ENCODE measurements at places on chromosomes 12 and 14.

GRCh38 chr14:84065811-84066210 lies 1464.1 kb upstream of the FLRT2 start:
- DNase-seq, result no peak

DNA sequence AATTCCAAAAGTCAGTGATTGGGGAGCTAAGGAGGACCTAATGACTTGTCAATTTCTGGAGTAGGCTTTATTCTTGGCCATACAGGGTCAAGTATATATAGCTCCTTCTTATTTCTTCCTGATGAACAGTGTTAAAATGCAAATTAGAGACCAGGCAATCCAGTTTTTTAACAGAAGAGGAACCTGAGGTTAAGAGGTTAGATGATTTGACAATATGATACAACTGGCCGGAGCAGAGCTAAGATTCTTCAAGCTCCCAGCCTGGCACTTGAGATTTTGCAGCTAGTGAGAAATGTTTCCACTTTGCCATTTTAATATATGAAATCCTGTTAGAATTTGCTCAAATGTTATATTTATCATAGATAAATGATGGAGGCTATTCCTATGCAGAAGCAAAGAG lies 204.0 kb downstream of the SSPN start:
- DNase-seq, result no peak

DNA sequence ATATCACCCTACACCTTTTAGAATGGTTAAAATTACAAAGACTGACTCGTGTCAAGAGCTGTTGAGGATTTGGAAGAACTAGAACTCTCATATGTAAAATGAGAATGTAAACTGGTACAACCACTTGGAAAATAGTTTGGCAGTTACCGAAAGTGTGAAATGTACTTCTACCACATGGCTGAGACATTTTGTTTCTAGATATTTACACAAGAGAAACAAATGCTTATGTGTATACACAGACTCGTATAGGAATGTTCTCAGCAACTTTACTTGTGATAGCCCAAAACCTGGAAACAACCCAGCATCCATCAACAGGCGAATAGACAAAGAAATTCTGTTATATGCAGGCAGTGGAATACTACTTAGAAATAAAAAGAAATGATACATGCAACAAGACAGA lies 103.0 kb downstream of the BRMS1L start:
- DNase-seq, result no peak

- no peak for DNase-seq
Observed at GRCh38 chr12:95694136-95694535, 96.4 kb downstream of the NTN4 start.

- no peak for DNase-seq
Observed at GRCh38 chr12:27190761-27191160, 53.3 kb upstream of the STK38L start.

- no peak for DNase-seq
Observed at GRCh38 chr12:81005606-81006005, 67.9 kb upstream of the LIN7A start.

DNA sequence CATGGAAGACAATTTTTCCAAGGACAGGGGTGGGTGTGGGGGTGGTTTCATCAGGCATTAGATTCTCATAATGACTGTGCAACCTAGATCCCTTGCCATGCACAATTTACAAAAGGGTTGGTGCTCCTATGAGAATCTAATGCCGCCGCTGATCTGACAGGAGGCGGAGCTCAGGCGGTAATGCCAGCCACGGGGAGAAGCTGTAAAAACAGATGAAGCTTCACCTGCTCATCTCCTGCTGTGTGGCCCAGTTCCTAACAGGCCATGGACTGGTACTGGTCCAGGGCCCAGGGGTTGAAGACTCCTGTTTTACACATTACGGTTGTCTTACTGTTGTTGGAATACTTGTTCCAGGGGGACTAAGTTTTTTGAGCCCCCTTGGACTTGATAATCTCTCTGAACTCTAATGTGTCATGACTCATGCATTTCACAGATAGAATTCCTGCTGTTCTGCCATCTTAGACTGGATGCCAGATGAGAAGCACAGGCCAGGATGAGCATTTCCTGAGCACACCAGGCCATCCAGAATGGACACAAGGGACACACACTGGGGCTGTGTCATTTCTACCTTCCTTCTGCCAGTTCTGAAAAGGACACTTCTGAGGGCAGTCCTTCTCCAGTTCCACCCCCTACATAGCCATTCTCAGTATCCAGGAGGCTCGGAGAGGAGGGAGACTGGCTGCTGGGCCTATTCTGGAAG lies 5.8 kb downstream of the PLEKHD1 start:
- DNase-seq, result no peak

DNA sequence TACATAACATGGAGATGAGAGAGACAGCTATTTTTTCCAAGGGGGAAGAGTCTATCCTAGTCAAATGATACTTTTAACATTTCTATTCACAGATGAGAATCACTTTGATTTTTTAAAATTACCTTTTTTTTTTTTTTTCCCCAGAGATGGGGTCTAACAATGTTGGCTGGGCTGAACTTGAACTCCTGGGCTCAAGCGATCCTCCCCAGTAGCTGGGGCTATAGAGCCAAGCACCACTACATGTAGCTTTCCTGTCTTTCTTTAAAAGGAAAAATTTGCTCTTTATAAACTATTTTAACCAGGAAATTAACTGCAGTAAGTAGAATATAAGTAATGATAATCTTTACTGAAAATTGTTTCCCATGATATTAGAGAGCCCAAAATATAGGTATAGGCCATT lies 3.3 kb downstream of the PRICKLE1 start:
- no peak for DNase-seq

GRCh38 chr12:78835493-78835892 lies 29.1 kb upstream of the SYT1 start:
- DNase-seq, result no peak

- no peak for DNase-seq
Observed at GRCh38 chr12:53644133-53644532, 18.0 kb upstream of the ATF7 start.

GRCh38 chr12:80118565-80119324 lies 19.4 kb downstream of the OTOGL start:
- no peak for DNase-seq

- DNase-seq, result no peak
Observed at GRCh38 chr14:73810478-73811163, 41.0 kb upstream of the PTGR2 start.

DNA sequence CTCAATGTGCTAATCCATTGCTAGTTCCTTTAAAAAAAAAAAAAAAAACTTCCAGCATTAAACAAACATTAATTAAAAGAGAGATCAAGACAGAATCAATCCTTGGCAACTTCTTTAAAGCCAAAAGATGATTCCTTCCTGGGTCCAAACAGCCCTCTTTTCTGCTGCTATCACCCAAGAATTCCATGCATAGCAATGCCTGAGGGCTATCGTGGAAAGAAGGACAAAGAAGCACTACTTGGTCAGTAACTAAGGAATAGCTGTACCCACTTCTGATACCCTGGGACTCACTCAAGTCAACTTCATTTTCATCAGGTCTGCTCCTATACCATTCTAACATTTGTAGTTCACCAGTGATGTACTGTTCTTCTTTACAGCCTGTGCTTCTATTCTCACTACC lies 51.8 kb downstream of the SLC38A2 start:
- DNase-seq, result no peak

DNA sequence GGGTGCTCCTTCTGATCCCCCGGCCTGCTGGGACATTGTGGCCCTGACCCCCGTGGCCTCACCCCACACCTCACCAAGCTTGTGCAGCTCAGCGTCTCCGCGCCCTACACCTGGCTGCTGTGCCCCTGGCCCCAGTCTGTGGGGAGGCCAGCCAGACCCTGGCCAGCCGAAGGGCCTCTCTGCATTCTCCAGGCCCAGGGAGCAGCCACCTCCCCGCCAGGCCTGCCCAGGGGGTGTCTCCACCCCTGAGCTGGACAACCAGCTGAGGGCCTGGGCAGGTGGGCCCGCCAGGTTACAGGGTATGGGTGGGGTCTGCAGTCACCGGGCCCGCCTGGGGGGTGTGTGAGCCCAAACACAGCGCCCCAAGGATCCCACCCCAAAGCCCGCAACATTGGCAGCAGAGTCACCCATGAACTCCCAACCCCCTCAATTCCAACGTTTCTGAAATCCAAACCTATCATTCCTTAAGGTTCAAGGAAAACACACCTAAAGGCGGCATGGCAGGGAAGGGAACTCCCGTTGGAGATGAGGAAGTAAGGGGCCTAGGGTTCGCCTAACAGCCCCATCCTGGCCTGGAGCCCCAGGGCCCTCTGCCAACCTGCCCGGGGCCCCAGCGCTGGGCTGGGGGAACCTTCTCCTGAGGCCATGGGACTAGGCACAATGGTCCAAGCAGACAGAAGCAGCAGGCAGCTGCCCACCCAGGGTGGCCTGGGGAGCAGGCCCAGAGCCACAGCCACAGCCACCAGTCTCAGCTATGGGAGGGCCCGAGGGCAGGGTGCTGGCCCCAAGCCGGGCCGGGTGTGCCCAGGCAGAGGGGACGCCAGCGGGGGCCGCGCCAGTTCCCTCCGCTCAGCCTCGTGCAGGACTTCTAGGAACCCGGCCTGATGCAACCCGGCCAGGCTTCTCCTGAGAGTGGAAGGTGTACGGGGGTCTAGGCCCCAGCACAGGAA lies 8.5 kb downstream of the AKT1 start:
- no peak for DNase-seq

DNA sequence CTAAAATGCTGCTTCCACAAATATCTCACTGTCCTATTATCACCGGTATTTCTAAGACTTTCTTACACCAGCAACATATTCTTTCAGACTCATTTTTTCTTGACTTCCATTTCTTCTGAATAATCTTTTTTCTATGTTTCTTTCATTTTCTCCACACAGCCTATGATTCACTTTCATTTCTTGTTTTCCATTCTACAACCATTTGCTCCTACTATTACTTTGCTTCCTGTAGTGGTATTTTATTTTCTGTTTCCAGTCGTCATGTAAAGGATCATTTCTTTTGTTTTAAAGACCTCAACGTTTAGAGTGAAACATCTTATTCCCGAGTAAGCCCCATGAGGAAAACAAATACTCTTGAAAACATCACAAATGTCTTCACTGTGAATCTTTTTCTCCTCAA lies 182.2 kb upstream of the MDGA2 start:
- DNase-seq, result no peak

GRCh38 chr12:8958066-8958465 lies 8.6 kb upstream of the M6PR start:
- DNase-seq, result no peak

- no peak for DNase-seq
Observed at GRCh38 chr12:104866291-104866690, 91.8 kb downstream of the SLC41A2 start.

GRCh38 chr12:49349266-49349665 lies 2.6 kb downstream of the DNAJC22 start:
- DNase-seq, result no peak

Data from stimulated activated CD4-positive, alpha-beta T cell treated with anti-CD3 and anti-CD28 coated beads, Interleukin-12 subunit alpha, Interleukin-12 subunit beta, amount 100 ng/mL, for 4 hours (primary cell).